ENCODE measurements at places on chromosomes 2 and 18.

DNA sequence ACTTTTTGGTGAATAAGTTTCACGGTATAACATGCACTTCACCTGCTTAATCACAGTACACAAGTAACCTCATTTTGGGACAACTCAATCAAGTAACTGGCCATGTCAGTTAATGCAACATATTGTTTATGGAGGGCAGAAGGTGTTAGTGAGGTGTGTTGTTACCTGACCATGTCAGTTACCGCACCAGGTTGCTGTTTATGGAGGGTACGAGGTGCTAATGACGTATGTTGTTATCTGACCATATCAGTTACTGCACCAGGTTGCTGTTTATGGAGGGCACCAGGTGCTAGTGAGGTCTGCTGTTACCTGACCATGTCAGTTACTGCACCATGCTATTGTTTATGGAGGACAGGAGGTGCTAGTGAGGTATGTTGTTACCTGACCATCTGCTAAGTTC is 135.1 kb upstream of the TPO start:
- no peak for DNase-seq

DNA sequence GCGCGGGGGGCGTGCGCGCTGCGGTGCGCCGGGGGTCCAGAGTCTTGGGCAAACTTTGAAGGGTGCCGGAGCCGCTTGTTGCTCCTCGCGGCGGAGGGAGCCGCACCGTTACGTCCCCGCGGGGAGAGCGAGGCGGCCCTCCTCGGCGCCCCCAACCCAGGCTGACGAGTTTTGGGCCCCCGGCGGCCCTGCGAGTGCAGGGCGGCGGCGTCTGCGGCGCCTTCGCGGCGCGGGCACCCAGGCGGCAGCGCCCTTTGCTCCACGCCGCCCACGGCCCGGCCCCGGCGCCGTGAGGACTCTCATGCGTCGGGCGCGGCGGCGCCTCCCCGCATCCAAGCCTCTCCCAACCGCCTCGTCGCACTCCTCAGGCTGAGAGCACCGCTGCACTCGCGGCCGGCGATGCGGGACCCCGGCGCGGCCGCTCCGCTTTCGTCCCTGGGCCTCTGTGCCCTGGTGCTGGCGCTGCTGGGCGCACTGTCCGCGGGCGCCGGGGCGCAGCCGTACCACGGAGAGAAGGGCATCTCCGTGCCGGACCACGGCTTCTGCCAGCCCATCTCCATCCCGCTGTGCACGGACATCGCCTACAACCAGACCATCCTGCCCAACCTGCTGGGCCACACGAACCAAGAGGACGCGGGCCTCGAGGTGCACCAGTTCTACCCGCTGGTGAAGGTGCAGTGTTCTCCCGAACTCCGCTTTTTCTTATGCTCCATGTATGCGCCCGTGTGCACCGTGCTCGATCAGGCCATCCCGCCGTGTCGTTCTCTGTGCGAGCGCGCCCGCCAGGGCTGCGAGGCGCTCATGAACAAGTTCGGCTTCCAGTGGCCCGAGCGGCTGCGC is 814 bp downstream of the FZD7 start:
- DNase-seq, result no peak

- DNase-seq, result no peak
Observed at GRCh38 chr2:180291060-180291459, 284.0 kb upstream of the CWC22 start.

GRCh38 chr2:216878072-216878471 is 18.2 kb upstream of the TNP1 start:
- DNase-seq, result no peak

DNA sequence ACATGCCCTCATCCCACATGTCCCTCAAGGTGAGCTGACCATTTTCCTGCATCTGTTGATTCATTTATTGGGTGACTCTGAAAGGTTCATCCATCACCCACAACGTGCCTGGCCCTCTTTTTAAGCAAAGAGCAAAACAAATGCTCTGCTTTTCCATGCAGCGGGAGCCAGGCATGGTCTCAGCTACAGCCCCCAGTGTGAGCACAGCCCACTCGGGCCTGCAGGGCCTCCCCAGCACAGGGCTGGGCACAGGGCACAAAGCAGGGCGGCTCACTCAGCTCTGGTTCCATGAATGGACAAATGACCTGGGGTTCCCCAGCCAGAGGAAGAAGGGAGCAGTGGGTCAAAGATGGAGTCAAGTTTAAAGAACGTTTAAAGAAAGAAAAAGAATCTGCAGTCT is 24.1 kb upstream of the OTOS start:
- no peak for DNase-seq

DNA sequence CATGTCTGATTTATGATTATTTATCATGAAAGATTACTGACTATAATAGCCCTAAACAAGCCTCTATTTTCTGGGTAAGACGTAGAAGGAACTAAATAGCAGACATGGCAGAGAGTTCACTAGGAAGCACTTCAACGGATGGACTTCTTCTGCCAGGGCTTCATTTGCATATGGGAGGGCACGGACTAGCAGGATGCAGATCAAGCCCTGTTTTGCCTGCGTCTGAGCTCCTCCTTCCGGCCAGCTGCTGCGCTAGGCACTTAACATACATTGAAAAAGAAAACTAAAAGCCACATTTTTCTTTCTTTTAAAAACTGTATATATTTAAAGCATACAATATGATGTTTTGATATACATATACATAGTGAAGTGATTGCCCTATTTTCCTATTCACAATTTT is 340.0 kb upstream of the MEX3C start:
- DNase-seq, result peak; percentile 0

DNA sequence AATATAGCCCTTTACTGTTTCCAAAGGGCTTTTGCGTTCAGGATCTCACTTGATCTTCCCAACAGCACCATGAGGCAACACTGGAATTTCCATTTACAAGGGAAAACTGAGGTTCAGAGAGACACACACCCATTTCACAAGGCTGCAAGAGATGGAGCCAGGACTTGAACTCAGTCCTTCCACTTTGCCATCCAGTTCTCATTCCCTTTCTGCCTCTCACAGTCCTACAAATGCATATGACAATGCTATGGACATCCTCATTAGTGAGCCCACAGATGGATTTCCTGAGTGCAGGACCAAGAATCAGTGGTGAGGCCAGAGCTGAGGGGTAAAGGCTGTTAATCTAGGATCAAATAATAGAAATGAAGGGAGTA is 136.1 kb upstream of the MYCN start:
- DNase-seq, result no peak

GRCh38 chr18:67425672-67426071 is 90.8 kb downstream of the DSEL start:
- DNase-seq, result no peak

DNA sequence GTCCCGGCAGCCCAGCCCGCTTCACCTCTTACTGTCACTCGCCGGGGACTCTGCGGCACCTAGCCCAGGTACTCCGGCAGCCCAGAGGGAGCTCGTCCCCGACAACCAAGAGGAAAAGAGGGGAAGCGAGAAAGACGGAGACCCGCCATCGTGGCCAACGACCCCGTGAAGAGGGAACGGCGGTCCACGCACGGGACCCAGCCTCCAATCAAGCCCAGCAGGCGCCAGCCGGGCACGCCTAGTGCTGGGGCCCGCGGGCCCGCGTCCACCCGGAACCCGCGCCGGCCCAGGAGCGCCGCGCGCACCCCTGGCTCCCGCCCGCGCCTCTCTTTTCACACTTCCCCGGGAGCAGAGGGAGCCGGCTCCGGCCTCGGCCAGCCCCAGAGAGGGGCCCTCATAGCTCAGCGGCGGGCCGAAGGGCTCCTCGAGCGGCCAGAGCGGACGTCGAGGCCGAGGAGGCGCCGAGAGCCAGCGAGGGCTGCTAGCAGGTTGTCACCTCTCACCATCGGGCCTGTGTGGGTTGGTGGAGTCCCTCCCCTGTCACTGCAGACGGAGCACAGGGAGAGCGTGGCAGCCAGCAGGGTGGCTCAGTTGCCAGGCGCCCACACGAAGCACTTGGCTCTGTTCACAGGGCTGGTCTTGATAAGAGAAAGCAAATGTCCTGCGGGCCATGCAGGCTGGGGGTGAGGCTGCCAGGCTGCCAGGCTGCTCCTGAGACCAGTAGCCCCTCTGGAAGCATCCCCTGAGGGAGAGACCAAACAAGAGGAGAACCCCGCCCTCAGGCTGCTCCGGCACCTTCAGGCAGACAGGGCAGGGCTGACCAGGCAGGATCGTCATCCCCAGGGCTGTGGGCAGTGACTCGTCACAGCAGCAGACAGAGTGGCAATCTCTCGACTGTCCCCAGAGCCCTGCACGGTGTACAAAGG is 36.9 kb upstream of the KLF11 start:
- no peak for DNase-seq

- no peak for DNase-seq
Observed at GRCh38 chr18:39521164-39521563, 1955.6 kb upstream of the CELF4 start.

DNA sequence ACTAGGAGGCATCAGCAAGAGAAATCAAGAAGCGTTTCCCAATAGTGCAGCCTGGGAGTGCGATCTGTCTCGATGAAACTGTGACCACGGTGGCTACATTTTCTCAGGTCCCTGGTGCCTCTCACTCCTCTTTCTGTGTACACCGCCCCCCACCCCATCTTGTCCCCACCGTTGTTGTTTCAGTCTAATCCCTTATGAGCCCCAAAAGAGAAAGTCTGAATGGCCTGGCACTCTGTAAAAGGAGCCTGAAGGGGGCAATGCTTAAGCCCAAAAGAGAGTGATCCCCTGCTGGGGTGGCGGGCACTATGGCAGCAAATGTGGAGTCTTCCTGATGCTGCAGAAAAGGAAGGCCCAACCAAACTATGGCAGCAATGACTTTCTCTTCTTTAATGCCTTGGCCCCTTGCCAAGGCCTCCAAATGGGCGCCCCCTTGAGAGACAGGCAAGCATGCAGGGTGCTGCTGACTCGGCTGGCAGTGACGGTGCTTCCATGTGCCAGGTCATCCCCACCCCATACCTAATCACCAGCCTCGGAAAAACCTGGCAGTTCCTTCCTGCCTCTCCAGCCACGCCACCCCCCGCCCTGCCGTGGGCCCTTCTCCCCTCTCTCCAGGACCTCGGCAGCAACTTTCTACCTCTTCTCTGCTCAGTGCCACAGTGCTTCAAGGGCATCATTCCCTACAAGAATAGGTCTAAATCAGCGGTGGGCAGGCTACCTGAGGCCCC is 123.0 kb downstream of the CYP26B1 start:
- no peak for DNase-seq

DNA sequence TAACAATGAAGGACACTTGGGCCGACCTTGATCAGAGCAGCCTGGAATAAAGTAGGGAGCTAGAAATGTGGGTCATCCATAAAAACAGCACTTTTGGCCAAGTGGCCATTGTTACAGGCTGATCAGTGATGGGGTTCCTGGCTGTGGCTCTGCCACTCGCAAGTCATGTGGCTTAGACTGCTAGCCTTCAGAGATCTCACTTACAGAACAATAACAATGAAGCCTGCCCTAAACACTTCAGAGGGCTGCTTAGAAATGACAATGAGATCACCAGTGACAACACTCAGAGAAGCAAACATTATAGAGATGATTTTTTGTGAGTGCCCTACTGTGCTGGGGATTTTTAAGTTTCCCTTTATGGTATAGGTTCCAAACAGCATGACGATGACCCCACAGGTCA is 107.9 kb upstream of the LMAN1 start:
- no peak for DNase-seq

DNA sequence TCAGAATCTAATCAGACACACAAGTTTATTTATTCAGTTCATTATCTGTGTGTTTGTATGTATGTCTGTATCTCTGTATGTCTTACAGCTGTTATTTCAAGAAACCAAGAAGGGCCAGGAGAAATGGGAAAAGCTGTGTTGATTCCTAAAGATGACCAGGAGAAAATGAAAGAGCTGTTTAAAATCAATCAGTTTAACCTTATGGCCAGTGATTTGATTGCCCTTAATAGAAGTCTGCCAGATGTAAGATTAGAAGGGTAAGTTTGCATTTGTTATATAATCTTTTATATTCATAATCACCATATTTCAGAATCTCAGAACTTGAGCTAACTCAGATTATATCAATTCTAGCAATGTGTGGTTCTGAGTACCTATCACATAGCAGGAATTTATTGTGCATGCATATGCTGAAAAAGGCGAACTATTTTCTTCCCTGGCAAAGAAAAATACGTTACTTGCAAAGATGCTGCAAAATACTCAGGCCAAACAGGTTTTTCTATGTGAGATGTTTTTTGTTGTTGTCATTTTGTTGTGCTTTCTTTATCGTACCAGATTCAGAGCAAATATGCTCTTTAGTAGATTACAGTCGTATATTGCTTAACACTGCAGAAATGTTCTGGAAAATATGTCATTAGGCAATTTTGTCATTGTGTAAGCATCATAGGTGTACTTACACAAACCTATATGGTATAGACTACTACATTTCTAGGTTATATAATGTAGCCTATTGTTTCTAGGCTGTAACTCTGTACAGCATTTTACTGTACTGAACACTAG is 268.7 kb downstream of the GALNT13 start:
- DNase-seq, result no peak

GRCh38 chr2:189163889-189164288 is 15.7 kb downstream of the COL5A2 start:
- no peak for DNase-seq

GRCh38 chr2:230267059-230267458 is 41.5 kb downstream of the SP140 start:
- no peak for DNase-seq

GRCh38 chr18:35390951-35391700 is 14.0 kb upstream of the ZNF396 start:
- no peak for DNase-seq

DNA sequence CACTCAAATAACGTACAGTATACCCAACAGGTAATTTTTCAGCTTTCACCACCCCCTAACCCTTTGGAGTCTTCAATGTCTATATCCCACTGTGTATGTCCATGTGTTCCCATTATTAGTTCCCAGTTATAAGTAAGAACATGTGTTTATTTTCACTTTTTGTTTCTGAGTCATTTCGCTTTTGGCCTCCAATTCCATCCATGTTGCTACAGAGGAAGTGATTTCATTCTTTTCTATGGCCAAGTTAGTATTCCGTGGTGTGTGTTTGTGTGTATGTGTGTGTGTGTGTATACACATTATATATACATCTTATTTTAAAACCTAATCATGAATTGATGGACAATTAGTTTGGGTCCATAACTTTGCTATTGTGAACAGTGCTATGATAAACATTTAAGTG is 464.4 kb downstream of the CMPK2 start:
- no peak for DNase-seq

DNA sequence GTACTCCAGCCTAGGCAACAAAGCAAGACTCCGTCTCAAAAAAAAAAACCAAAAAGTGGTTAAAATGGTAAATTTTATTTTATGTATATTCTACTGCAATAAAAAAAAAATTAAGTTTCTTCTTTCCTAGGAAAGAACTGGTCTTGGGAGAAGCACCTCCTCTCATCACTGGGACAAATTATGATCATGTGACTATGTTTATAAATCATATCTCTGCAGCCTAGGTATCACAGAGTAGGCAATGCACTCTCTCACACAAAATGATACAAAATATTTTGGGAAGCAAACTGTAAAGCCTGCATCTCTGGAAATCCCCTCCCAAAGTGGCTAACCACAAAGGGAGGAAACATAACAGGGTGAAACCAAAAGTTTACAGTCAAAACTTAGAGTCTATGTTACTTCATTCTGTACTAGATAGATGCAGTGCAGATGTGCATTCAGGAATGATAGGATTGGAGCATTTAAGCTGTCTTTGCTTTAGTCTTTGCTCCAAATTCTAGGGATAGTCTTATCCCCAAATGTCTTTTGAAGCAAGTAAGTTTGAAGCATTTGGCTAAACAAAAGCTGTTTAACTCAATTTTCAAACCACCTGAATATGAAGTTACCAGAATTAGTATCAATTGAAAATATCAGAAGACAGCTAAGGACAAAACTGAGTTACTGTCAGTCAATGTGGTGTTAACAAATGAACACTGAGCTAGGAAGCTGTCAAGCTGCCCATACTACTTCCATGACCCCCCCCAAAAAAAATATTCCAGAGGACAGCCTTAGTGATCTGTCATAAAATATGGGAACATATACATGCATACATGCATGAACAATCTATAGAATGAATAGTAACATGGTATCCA is 21.1 kb upstream of the MALT1 start:
- DNase-seq, result no peak

Measured in AML-193 (cell line).